ENCODE measurements at places on chromosomes 7 and 10.
A peak's percentile ranks its signal among the peaks of the same experiment; 100 is the strongest.

GRCh38 chr7:35477609-35478008, 217.3 kb downstream of the HERPUD2 start:
- no peak for DNase-seq

DNA sequence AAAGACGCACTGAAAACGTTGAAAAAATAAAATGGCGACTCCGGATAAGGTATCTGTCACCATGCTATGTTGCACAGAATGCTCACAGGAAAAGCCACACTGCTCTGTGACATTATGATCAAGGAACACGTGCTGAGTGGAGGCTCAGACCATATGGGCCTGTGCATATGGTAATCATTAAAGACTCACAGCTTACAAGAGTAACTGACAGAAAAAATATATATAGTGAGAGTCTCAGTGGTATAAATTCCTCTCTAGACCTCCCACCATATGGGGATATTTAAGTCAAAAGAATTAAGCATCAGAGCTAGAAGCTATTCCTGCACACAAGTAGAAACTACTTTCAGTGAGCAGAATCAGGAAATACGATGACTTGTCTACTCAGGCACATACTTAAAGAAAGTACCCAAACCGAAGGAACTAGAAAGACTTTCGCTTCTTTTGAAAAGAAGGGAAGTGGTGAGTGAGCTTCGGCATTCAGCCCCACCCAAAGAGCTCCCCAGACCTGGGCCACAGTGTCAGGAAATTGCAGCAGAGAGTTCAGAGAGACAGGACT, 65.1 kb upstream of the MPP7 start:
- peak; percentile 71 for DNase-seq

- DNase-seq = no peak
Measured at GRCh38 chr10:86086418-86086817, 280.2 kb downstream of the GRID1 start.

DNA sequence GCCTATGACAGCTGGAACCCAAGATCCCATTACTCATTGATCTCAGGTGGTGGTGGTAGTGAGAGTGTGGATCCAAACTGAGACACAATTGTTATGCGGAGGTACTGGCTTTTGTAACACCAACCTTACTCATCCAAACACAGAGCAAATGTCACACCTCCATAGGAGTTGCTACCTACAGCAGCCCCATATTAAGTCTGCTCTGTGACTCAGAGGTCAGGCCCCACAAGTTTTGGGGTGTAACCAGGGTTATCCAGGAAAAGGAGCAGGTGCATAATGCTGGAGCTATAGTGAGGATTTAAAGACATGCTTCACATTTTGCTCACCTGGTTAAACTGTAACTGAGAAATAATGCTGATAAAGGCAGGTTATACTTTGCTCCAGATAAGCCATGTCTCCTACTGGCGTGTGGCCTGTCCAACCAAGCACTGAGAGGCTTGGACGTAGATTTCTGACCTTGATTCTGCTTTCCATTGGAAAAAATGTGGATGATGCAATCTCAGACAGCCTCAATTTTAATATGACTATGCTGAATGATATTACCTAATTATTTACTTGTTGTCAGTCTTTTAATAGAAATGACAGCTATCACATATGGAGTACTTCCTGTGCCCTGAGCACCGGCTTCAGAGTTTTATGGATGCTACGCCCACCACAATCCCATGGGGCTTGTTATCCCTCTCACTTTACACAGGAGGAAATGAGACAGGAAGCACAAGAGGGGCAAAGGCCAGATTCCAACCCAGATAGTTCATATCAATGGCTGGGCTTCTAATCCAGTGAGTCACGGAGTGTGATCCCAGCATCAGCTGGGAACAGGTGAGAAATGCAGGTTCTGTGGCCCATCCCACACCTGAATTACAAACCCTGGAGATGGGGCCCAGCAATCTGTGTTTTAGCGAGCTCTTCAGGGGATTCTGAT, 181.3 kb downstream of the CHN2 start:
- DNase-seq = peak; percentile 32

GRCh38 chr10:7048061-7048460, 362.8 kb downstream of the SFMBT2 start:
- no peak for DNase-seq

GRCh38 chr10:95477175-95477520, 84.0 kb downstream of the SORBS1 start:
- no peak for DNase-seq

- DNase-seq = no peak
Measured at GRCh38 chr7:3957472-3958108, 656.5 kb downstream of the SDK1 start.

GRCh38 chr10:4370376-4370775, 455.6 kb upstream of the AKR1E2 start:
- peak; percentile 53 for DNase-seq

DNA sequence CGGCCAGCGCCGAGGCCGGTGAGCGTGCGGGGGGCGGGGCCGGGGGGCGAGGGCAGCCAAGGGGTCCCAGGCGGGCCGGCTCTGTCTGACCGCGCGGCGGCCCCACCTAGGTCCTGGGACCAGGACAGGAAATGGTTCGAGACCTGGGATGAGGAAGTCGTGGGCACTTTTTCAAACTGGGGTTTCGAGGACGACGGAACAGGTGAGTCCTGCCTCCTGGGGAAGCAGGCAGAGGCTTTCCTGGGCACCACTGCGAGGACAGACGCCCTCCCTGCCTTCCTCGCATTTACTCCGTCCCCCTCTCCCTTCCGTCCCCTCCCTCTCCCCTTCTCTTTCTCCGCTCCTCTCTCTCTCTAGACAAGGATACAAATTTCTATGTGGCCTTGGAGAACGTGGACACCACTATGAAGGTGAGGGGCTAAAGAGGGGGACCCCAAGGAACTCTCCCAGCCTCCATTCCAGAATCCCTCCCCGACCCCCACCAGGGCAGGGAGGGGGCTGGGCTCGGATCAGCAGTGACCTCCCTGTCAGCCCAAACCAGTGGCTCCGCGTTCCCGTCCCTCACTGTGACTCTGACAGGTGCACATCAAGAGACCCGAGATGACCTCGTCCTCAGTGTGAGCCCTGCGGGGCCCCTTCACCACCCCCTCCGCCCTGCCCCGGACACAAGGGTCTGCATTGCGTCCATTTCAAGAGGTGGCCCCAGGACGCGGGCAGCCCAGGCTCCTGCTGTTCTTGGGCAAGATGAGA, 2.6 kb upstream of the MUC12 start:
- DNase-seq = no peak

- DNase-seq = peak; percentile 64
Measured at GRCh38 chr7:69738396-69738951, 140.2 kb downstream of the AUTS2 start.

- no peak for DNase-seq
Measured at GRCh38 chr7:150977382-150978125, 567 bp downstream of the KCNH2 start.

DNA sequence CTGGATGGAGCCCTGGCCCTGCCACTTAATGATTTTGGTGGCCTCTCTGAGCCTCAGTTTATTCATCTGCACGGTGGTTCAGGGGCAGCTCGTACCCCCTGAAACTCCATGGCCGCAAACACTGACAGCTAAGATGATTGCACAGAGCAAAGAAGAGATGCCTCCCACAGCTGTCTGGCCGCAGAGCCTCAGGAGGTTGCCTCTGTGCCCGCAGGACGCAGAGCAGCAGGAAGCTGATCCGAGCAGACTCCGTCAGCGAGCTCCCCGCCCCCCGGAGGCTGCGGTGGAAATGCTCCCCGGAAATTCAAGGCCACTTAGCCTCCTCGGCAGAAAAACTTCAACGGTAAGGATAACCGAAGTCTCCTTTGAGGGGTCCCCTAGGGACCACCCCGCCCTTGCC, 30.2 kb upstream of the C10orf53 start:
- DNase-seq = no peak

DNA sequence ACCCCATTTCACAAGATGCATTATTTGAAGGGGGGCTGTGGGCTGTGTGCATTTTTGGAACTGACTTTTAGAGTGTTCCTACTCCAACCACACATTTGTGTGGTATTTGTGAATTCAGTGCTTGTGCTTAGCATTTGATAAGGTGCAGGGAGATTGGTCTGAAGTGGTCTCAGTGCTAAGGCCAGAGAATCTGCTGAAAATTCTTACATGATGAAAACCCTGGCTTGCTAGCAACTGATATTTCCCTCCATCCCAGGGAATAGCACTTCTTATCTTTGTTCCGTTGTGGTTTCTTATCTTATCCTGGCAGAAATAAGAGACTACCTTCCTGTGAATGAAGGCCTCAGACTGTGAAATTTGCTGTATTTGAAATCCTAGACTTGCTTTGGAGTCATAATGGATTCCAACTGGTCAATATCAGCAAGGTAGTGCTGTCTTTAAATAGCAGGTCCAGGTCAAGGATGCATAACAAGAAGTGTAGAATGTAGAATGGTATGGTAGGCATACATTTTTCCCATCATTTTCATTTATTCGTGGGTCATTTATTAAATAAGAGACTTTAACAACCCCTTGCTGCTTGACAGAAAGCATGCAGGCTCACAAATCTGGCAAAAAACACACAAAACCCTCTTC, 986.9 kb downstream of the REEP3 start:
- no peak for DNase-seq

DNA sequence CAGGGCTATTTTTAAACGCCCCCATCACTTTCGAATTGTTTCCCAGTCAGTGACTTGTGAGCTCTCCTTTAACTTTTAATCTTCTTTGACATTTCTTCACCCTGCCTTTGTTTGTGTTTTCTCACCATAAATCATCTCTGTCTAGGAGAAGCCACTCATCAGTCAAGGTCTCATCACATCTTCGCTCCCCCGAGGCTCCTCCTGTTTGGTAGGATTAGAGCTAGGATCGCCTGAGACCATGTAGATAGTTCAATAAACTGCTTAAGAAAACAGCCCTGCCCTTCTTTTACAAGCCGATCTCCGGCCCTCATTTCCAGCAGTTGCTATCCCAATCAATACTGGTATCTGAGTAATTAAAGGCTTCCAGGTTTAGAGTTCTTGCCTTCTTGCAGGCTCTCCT, 472.8 kb upstream of the ADARB2 start:
- no peak for DNase-seq

DNA sequence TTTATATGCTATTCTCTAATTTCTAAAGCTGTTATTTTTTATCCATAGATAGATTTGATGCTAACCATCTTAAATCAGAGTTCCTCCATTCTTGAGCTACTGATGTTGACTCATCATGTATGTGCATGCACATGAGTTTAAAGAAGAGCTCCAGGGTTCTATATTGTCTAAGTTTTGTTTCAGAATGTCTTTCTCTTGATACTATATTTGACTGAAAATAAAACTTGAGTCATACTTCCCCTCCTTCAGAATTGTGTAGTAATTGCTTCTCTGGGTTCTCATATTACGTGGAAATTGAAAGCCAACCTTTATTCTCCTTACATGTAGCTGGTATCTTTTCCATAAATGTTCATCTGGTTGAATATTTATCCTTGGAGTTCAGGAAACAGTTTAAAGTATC, 89.4 kb downstream of the LRRTM3 start:
- peak; percentile 7 for DNase-seq

DNA sequence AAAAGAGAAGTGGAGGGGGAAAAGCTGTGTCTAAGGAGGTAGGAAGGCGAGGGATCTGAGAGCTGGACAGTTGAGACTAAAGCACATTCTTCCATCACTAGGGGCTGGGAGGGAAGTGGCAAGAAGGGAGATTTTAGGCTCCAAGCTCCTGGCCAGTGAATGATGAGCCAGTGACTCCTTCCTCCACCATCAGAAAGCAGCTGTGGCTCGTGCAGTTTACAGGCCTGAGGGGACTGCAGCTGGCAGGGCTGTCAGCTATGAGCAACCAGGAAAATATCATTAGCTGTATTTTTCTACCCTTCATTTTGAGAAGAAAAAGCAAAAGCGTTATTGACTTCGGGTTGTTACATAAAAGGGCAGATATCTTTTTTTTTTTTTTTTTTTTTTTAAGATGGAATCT, 60.7 kb downstream of the GPAM start:
- DNase-seq = no peak

GRCh38 chr10:3195726-3196125, 23.1 kb upstream of the PITRM1 start:
- no peak for DNase-seq

Measured in fibroblast of skin of right quadriceps (primary cell).